SJSA1 (cell line): ENCODE measurements at places on chromosomes 3 and 15.

GRCh38 chr3:133362539-133362938, 37.3 kb upstream of the BFSP2 start:
- DNase-seq = no peak

GRCh38 chr3:58329150-58329921, 3.4 kb upstream of the PXK start:
- no peak for DNase-seq

GRCh38 chr3:79383402-79384012, 384.3 kb downstream of the ROBO1 start:
- DNase-seq = no peak

DNA sequence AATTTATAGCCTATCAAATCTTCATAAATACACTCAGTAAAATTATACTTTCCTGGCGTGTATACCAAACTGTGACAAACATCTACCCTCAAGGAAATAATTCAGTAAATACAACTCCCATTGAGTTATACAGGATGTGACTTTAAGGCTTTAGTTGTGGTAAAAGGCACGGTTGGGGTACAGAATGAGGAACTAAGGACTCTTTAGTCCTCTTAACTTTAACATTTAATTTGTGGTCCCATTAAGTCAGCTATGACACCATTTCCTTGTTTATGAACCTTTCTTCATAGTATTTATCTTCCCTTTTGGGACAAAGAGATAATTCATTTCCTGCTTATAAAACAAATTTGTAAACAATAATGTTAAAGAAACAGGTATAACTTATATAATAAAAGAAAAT, 30.2 kb downstream of the IFT80 start:
- DNase-seq = no peak

GRCh38 chr15:100537331-100537730, 8.6 kb upstream of the CERS3 start:
- DNase-seq = no peak

- no peak for DNase-seq
Measured at GRCh38 chr3:64037084-64037483, 13.8 kb upstream of the PSMD6 start.

DNA sequence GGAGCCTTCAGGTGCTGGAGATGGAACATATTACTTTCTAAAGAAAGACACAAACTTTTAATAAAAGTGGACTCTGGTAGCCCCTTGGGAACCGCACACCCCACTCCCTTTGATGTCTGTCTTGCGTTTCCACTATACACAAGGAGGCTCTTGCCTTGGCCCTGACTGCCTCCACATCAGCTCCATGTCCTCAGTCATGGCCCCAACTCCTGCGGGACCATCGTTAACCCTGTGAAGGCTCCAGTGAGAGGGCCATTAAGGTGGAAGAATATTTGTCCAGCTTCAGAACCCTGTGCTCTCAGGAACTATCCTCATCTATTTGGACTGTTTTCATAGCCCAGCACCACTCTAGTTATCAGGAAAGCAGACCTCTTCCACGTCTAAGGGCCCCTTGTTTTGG, 16.1 kb upstream of the BFSP2 start:
- no peak for DNase-seq

DNA sequence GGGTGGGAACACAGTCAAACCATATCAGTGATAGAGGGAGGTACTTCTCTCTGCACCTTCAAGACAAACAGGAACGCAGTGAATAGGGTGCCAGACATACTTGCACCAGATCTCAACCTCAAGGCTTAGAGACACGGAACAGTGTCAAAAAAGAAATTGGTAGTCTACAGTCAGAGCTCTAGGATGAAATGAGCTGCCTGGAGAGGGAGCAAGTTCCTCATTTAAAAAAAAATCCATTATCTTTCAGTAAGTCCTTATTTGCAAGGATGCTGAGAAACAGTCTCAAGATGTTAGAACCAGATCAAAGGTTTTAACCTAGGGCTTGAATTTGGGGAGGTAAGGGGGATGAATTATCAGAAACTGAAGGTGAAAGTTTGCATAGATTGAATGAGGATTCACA, 20.2 kb upstream of the LMCD1 start:
- DNase-seq = no peak

DNA sequence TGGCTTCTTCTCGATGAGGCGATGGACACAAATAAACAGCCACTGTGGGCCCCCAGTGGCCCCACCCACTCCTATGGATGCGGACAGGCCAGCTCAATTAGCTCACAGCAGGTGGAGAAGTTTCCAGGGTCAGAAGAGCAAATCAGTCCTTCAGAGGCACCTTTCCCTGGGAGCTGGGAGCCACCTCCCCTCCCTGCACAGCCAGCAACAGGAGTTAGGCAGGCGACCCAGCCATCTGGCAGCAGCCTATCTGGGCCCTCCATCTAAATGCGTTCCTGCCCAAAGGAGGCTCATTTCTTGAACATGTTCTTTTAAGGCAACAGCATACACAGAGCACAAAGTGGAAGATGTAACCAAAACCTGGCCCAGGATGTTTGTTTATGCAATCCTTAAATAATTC, 211.9 kb upstream of the ARRDC4 start:
- no peak for DNase-seq

GRCh38 chr15:79184465-79184892, 93.9 kb upstream of the RASGRF1 start:
- DNase-seq = peak; percentile 53

- DNase-seq = no peak
Measured at GRCh38 chr3:10006762-10007090, 19.5 kb upstream of the FANCD2 start.

DNA sequence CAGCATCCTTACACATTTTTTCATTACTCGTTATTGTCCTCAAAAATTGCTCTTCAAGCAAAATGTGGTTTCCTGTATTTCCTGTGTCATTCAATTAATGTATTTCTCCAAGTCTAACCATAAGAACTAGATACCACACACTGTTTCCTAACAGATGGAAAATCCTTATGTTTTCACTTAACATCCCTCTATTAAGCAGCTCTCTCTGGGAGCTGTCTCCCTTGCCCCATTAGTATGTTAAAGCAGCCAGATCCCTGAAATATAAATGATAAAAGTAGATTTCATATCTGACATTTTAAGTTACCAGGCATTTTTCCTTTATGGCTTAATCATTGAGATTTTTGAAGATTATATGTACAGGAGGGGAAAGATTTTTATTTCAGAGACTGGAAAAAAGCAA, 15.9 kb downstream of the PFN2 start:
- DNase-seq = no peak

- DNase-seq = no peak
Measured at GRCh38 chr3:154235330-154235729, 89.0 kb downstream of the DHX36 start.

DNA sequence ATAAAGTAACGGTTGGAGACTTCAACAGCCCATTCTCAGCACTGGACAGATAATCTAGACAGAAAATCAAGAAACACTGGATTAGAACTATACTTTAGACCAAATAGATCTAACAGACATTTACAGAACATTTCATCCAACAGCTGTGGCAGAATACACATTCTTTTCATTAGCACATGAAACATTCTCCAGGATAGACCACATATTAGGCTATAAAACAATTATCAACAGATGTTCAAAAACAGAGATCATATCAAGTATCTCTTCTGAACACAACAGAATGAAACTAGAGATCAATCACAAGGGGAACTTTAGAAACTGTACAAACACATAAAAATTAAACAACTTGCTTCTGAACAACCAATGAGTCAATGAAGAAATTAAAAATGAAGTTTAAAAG, 133.3 kb downstream of the ADAM10 start:
- DNase-seq = no peak

DNA sequence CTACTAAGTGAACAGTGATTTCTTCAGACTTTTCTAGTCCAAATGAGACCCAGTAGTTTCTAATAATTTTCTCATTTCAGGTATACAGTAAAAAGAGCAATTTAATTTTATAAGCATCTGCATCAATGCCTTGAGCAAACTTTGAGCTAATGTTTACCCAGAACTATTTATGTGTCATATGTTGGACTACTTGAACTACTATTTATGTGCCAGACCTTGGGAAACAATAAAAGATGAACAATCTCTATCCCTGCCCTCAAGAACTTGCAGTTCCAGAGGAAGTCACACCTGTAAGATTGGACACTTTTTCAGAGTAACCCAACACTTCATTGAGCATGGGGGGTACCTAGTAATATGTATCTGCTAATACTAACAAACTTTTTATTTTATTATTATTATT, 2.3 kb upstream of the UBE3A start:
- no peak for DNase-seq

- no peak for DNase-seq
Measured at GRCh38 chr3:31738412-31738811, 205.7 kb downstream of the STT3B start.

DNA sequence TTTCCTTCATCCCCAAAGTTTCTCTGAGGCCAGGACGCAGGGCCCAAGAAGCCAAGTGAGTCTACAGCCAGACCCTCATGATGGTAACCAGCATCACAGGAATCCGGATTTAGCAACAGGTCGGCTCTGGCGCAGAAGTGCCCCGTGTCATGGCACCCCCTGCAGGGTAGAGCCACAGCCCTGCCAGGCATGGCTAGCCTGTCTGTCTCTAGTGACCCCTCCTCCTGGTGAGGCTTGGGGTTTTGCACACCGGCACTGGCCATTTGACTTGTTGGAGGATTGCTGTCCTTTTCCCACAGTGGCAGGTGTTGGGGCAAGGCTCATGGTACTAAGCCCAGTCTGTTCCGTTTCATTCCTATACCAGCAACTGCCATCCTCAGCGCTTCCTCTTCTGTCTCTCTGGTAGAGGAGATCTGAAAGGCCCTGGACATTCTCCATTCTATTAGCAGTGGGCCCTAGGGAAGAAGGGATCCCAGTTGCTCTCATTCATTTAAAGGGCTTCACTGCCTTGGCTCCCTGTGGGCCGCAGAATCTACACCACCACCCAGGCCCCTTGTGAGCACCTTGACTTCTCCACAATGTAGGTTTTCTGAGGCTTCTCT, 9.4 kb upstream of the CHAC1 start:
- DNase-seq = no peak

GRCh38 chr3:48419597-48419996, 10.3 kb downstream of the PLXNB1 start:
- DNase-seq = no peak

- DNase-seq = peak; percentile 44
Measured at GRCh38 chr3:189355481-189356201, 183.9 kb downstream of the TPRG1 start.

- no peak for DNase-seq
Measured at GRCh38 chr3:65178703-65179102, 490.9 kb upstream of the ADAMTS9 start.

- no peak for DNase-seq
Measured at GRCh38 chr3:113625834-113626233, 70.6 kb downstream of the USF3 start.

GRCh38 chr15:57540736-57541135, 51.0 kb upstream of the MYZAP start:
- no peak for DNase-seq
